ENCODE measurements at places on chromosomes 1 and 21.

- peak; percentile 51 for DNase-seq
These were observed 170.6 kb downstream of the RUNX1 start for GRCh38 chr21:34878501-34878900.

- DNase-seq, result peak; percentile 54
These were observed 10.8 kb downstream of the NHLH1 start for GRCh38 chr1:160377585-160378206.

GRCh38 chr1:226475142-226475511 is 67.2 kb upstream of the PARP1 start:
- DNase-seq, result no peak

DNA sequence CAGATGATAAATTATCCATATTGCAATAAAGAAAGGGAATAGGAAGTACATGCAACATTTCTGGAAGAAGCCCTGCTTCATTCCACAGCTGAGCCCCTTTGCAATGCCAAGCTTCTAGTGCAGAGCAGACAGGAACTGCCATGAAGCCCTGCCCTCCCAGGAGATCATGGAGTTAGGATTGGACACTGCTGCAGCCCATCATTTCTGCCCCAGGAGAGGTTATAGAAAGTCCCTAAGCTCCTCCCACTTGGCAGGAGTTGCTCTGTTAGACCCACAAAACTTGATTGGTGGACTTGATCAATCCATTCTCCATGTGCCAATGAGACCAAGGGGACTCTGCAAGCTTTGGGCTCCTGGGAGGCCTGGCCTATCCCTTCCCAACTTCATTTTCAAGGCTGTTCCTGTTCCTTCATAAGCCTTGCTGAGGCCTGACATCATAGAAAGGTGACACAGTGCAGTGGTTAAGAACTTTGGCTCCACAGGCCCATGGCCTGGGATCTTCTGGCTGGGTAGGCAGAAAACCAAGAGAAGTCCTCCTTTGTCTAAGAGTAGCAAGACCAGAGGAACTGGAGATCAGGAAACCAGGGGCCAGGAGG is 1.3 kb upstream of the LAPTM5 start:
- DNase-seq, result no peak

Measured in astrocyte (in vitro differentiated cells and primary cell).